Stimulated activated CD4-positive, alpha-beta T cell treated with anti-CD3 and anti-CD28 coated beads, Interleukin-12 subunit alpha, Interleukin-12 subunit beta, amount 100 ng/mL, for 48 hours (primary cell): ENCODE measurements at places on chromosomes 1 and 21.

DNA sequence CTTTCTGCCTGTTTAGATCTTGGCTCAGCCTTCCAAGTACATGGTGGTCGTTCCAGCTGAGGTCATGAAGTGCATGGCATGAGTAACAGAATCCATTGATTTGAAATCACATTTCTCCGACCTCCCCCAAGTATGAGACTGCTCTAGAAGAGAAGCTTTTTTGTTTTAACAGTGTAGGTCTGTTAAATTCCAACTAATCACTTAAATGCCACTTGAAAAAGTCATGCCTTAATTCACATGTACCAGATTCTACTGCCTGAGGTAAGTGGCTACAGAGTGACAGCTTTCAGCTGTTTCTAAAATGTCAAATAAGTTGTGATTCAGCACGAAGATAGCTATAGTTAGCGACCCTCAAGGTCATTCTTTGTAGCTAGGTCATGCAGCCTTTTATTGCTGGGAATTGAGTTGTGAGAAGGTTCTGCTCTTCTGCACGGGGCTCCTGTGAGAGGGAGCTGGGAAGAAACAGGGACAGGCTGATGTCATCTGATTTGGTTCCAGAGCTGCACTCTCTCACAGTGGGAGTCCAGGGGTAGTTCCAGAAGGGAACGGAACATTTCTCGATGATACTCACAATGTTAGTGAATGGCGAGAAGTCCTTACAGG lies 112.7 kb downstream of the VPS13D start:
- DNase-seq = no peak

- DNase-seq = no peak
Measured at GRCh38 chr1:170544624-170545023, 12.7 kb downstream of the GORAB start.

DNA sequence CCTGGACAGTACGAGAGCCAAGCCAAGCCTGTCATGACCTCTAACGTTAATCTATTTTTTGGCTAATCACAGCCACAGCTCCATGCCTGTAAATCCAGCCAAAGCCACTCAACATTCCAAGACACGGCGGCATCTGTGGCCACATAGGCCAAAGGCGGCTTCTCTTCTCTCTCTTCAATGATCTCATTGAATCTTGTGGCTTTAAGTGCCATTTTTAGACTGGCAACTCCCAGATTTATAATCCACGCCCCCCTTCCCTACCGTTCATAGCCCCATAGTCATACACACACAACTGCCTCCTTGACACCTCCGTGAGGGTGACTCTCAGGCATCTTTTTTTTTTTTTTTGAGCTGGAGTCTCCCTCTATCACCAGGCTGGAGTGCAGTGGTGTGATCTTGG lies 5.7 kb upstream of the SELENON start:
- no peak for DNase-seq

- no peak for DNase-seq
Measured at GRCh38 chr1:232283864-232284263, 346.1 kb downstream of the SIPA1L2 start.

GRCh38 chr1:37033355-37034101 lies 787 bp downstream of the GRIK3 start:
- no peak for DNase-seq

DNA sequence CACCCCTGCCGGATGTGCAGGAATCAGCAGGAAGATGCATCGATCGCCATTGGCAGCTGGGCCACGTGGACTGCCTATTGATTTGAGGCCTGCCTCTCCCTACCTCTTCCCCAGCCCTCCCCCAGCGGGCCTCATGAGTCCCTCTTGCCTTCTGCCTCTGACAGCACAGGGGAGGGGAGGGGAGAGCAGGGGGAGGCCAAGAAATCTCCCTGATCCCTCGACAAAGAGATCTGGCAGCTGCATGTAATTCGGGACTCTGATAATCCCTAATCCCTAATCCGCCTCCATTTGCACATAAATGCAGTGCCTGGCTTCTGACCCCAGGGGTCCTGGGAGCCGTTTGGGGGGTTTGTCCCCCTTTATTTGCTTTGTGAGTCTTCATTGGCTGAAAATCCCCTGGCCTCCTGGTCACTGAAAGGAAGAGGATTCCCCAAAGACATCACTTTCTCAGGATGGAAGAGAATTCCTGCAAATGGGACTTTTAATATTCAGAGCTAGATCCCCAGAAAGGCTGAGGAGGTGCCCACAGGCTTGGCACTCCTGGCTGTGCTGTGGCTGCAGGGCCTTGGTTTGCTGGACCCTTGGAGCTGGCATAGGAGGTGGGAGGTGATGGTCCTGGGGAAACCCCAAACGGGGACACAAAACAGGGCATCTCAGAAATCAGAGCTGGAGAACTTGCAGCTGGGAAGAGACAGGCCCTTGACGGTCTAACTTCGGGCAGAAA lies 239.4 kb upstream of the POU3F1 start:
- DNase-seq = no peak

DNA sequence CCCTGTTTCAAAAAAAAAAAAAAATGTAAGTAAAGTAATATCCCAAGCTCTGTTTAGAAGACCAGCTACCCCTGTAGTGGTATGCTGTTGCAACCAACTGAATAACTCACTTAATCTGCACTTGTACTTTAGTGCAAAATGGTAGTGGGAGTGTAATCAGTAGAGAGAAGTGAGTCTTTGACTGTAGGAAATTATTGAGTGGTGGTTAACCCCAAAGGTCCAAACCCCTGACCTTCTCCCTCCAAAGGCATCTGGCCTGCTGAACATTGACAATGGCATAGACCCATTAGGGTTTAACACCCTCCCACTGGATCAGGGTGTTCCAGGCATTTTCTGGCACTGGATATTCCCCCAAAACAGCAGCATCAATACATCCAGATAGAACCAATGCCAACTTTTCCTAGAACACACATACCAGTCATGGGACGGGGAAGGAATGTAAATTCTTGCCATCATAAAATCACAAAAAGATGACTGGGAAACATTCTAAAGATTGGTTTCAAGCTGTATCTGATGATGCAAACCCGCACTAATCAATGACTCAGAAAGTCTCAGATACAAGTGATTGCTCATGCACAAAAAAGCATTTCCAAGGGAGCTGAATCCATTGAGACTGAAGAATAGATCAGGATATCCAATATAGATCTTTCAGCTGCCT lies 110.3 kb downstream of the MRPL39 start:
- DNase-seq = no peak

DNA sequence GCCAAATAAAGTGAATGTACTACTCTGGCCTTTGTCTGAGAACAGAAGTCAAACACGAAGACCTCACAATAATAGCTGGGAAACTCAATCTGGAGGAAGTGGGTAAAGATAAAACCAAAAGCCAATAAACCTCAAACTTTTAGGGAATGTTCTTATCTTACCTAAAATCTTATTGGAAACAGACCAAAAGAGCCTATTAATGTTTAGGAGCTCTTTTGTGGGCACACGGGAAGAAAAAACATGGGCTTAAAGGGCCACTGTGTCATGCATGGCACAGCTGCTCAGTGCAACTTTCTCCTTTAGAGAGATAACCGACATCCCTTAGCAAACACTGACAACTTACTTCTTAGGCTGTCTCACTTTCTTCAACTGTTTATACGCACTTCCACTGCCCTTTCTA lies 16.1 kb downstream of the EIF2B3 start:
- no peak for DNase-seq

DNA sequence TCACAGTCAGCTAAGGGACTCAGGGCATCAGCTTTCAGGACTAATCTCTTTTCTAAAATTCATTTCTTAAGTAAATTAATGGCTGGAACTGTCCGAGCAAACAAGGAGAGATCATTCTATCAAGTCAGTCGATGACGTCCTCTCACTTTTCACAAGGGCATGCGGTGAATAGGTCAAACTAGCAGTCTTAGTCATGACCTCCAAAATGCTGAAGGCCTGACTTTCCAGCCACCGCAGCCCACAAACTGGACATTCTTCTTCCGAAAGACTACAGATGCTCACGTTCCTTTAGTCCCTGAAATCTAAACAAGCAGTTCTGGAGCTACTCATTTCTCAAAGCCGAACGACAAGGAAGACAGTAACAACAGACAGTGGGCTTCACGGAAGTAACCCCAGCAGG lies 127.9 kb downstream of the TIAM1 start:
- no peak for DNase-seq

GRCh38 chr1:44829506-44830384 lies 13.3 kb downstream of the PTCH2 start:
- DNase-seq = no peak

DNA sequence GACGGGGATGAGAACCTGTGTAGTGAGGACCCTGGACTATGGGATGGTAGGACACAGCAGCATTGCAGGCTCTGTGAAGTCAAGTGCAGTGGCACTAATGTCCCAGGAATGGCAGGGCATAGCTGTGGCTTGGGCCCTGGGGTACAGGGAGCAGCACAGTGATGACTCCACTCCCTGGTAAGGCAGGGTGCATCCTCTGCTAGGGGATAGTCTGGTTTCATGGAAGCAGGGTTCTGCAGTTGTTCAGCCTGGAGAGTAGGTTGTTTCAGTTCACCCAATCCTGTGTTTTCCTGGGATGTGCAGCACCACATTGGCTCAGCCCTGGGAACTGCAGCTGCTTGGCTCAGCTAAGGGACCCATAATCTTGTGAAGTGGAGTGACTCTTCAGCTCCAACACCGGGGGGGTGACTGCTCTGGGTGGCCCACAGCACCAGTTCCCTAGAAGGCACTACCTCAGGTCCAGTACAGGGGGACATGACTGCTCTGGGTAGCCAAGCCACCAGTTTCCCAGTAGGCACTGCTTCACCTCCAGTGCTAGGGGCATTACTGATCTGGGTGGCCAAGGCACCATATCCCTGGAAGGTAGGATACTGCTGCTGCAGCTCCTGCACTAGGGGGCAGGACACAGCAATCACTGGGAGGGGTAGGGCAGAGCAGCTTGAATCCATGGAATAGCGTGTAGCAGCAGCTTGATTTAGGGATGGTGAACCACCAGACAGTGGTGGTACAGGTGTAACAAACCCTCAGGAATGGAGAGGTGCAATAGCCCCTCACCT lies 15.3 kb upstream of the C1orf185 start:
- DNase-seq = no peak

- DNase-seq = no peak
Measured at GRCh38 chr1:15407580-15407979, 2.1 kb upstream of the EFHD2 start.

GRCh38 chr21:42650033-42650370 lies 3.4 kb upstream of the PDE9A start:
- no peak for DNase-seq

DNA sequence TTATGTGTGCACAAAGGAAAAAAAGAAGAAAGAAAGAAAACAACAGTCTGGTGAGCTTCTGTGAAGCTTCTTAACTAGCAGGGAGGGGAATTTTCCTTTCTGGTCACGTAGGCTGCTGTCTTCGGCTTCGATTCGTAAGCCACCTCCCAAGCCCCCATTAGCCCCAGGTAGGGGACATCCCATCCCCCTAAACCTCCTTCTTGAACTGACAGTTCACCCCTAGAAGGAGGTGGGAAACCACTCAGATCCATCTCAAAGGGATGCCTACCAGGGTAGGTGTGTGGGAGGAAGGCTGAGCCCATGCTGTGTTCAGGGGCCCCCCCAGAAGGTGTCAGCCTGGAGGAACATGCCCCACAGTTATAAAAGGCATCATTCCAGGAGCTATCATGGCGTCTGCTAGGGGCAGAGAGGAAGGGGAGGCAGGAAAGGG lies 25.8 kb downstream of the CD247 start:
- peak; percentile 52 for DNase-seq
